ENCODE measurements at places on chromosomes 7 and 10.

- no peak for DNase-seq
These were observed 62.9 kb downstream of the GRM8 start for GRCh38 chr7:127189886-127190285.

DNA sequence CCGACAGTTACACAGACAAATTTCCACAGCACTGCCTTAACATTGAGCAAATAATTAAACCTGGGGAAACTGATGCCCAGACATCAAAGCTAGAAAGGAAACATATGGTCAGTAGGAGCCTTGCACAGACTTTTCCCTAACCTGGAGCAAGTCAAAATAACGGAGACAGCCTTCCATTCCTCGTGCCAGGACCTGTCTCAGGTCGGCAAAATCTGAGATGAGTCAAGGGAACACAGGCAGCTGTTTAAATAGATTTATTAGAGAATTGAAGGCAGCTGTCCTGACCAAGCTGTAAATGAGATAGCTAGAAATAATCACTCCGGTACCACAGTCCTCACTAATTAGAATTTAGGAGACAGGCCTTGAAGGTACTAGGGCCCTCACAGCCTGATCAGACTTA lies 81.2 kb downstream of the RAMP3 start:
- DNase-seq, result no peak

DNA sequence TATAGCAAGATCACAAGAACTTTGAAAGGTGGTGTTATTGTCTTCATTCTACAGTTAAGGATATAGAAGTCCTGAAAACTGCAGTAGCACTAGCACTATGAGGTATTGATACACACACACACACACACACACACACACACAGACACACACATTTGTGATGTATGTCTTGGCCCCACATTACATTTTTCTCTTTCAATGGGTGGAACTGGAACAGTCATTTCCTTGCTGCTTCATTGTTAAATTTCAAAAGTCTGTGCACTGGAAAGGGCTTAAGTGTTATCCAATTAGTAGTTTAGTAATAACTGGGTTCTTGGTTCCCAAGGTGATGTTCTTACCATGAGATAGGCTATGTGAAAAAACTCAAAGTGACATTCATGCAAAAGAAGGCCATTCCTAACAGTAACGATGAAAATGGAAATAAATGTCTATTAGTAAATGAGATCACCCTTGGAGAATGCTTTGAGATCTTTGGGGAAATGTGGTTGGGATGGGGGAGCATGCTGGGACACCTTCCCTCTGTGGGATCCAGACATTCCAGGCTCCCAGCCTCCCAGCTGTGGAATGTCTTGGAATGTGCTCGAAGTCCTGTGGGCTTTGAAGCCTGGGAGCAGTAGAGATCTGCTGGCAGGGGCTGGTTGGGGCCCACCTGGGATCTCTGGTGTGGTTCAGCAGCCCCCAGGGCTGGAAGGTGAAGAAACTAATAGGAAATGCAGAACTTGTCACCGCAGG lies 37.4 kb upstream of the CALD1 start:
- peak; percentile 99 for DNase-seq

DNA sequence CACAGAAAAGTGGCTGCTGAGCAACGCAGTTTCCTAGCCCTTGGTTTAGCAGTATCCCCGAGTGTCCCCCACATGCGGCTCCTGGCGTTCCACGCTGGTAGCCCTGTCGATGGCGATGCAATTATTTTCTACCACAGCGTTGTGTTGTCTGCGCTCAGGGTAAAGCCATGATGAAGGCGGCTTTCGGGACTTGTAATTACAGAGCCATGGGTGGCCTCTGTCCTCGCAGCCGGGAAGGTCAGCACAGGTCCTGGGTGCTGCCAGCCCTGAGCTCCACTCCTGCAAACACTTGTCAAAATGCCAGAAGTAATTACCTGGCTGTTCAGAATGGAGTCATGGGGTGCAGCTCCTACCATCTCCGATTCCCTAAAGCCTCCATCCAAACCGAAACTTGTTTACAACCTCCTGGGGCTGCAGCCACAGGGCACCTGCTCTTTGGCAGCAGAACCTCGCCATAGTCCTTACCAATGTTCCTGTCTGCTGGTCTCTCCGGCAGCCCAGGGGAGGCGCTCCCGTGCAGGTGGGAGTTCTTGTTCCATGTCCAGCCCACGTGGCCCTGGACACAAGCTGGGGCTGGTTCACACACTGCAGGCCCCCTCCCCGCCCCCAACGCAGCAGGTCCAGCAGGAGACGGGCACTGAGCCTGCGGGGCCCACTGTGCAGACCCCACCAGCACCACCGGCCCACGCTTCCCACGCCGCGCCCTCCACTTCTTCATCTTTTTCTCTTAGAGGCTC lies 512.6 kb downstream of the PTPRN2 start:
- DNase-seq, result no peak

DNA sequence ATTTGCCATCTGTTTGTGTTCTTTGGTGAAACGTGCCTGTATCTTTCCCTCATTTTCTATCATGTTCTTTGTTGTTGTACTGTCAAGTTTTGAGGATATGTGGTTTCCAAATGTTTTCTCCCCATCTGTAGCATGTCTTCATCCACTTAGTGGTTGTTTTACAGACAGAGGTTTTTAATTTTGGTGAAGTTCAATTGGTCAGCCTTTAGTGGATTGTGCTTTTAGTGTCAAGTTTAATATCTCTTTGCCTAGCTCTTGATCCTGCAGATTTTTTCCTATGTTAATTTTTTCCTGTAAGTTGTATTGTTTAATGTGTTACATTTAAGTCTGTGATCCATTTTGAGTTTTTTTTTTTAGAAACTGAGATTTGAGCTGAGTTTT lies 95.9 kb downstream of the ANKRD61 start:
- no peak for DNase-seq

DNA sequence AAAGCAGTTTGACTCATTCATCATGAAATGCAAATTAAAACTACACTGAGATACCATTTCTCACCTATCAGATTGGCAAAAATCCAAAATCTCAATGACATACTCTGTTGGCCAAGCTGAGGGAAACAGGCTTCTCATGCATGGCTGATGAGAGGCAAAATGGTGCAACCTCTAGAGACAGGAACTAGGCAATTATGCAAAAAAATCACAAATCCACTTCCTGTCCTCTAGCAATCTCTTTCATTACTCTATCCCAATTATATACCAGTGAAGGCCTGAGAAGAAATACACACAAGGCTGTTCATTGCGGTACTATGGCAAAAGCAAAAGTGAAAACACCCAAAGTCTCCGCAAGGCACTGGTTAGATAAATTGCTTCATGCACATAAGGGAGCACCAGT lies 25.9 kb upstream of the PTPRN2 start:
- no peak for DNase-seq

DNA sequence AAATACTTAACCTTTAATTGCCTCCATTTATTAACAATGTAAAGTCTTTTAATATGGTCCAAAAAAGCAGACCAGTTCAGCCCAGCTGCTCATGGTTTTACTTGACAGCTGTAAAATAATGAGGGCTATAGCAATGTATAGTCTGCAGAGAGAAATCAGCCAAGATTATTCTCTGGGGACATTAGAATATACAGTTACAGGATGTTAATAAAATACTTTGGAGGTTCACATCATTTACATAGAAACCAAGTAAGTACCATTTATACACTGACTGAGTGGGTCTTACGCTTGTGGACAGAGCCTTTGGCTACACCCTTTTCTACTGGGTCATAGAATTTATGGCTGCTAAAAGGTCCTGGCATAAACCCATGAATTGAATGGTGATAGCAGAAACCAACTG lies 340.7 kb upstream of the CELF2 start:
- no peak for DNase-seq

DNA sequence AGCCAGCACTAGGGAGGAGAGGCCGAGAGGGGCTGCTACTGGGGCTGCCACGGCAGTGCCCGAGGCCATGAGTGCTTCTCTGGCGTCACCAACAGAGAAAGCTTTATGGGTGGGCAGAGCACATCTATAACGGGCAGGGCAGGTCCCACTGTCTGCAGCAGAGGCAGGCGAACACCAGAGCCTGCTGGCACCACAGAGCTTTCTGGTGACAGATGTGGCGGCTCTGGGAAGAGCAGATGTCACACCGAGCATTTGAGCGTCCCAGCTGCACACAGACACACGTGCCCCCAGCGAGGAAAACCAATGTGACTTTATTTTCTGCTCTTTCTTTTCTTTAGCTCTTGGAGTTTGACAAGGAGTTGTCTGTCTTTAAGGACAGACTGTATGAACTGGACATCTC lies 20.5 kb downstream of the NKX6-2 start:
- DNase-seq, result no peak

DNA sequence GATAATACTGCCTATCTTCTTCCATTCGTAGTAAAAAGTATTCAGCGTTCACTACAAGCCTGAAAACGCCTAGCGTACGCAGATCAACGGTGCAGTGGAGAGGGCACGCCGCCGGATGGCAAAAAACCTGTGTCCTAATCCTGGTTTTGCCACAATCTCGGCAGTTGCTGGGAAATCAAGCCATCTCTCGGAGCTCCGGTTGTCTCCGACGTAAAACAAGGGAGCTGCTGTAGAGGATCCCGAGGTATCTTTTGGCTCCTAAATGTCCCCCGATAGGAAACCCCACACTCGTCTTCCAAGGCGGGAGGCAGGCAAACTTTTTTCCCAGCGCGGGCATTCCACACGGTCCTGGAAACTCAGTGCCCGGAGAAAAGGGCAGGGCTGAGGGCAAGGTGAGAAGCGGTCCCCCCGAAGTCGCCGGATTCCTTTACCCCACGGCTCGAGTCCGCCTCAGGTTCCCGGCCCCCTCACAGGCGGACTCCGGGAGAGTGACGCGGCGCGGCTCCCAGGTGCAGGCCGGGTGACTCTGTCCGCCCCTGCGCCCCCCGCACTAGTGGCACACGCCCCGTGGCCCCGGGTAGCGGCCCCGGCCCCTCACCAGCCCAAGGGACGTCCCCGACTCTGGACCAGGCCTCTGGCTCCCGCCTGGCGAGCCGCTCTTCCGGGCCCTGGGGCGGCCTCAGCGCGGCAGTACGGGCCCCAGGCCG lies 649 bp downstream of the IDE start:
- DNase-seq, result peak; percentile 54

DNA sequence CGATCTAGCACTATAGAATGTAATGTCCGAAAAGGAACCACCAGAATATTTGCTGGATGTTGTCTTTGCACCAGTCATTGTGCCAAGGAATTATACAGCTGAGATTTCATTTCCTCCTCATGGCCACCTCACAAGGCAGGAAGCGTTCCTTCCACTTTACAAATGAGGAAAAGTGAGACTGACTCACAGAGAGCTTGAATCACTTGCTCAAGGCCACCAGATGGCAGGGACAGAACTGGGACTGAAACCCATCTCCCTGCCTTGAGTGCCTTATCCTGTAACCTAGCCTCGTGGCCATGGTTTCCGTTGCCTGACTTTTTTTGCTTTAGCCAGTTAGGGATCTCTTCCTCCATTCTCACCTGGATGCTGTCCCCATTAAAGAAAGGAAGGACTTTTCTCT lies 44.7 kb upstream of the PDZD8 start:
- peak; percentile 49 for DNase-seq

GRCh38 chr10:123549761-123550454 lies 116.2 kb upstream of the GPR26 start:
- DNase-seq, result no peak

DNA sequence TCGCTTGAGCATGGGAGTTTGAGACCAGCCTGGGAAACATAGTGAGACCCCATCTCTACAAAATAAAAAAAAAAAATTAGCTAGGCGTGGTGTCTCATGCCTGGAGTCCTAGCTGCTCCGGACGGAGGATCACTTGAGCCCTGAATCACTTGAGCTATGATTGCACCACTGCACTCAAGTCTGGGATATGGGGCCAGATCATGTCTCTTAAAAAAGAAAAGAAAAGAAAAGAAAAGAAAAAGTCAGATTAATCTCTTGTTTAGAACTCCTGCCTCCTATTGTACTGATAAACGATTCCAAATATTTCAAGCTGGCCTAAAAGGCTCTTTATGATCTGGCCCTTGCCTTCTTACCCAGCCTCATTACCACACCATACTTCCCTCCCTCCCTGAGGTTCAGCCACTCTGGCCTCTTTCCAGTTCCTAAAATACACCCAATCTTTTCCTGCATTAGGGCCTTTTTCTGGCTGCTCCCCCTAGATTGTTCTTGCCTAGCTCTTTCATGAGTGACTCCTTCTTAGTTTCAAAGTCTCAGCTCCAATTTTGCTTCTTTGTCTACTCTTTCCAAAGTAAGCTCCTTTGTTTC lies 41.7 kb downstream of the VCL start:
- peak; percentile 81 for DNase-seq

DNA sequence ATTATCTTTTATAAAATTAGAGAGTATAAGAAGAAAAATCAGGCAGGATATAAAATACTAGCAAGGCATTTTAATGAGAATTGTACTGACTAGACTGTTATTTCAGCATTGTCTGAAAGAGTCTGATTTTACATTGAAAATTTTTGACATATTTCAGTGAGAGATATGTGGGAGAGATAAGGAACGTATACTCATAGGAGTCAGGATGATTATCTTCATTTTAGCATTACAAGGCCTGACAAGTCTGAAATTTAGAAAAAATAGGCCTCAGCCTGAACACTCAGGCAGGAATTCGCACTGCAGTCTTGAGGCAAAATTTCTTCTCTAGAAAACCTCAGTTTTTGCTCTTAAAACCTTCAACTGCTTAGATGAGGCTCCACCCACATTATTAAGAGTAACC lies 386.0 kb downstream of the HGF start:
- DNase-seq, result no peak

DNA sequence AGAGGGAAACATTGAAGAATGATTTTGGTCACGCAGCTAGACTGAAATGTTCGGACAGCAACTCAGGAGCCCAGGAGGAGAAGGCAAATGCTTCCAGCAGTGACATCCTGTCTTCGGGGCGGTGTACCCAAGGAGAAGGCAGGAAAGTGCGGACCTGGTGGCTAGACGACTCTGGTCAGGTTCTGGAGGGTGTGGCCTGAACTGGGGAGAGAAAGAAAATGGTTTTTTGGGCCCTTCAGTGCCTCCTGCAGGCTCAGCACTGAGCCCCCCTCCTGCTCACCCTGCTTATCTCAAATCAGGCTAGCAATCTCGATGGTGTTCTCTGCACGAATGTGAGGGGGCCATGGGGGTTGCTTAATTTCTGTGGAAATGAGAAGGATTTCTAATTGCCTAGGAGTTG lies 26.7 kb upstream of the TARP start:
- DNase-seq, result no peak

DNA sequence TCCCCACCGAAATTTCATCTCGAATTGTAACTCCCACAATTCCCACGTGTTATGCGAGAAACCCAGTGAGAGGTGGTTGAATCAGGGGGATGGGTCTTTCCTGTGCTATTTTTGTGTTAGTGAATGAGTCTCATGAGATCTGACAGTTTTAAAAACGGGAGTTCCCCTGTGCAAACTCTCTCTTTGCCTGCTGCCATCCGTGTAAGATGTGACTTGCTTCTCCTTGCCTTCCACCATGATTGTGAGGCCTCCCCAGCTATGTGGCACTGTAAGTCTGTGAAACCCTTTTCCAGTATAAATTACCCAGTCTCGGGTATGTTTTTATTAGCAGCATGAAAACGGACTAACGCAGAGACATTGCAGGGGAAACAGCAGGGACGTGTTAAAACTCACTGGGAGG lies 5.3 kb upstream of the OLAH start:
- no peak for DNase-seq
